Hematopoietic multipotent progenitor cell treated with erythropoietin and hydrocortisone succinate and interleukin-3 and kit ligand, for 15 days (in vitro differentiated cells): ENCODE measurements at places on chromosomes 5 and 9.

DNA sequence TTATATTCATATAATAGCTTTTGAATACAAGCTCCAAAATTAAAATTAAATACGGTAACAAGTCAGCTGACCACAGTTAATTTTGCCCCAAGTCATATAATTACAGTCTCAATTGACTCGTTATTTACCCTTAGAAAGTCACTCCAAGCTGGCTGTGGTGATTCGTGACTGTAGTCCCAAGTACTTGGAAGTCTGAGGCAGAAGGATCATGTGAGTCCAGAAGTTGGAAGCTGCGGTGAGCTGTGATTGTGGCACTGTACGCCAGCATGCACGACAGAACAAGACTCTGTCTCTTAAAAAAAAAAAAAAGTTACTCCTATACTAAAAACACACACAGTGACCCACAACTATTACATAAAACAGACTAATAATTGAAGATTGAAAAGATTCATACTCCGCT, 31.6 kb upstream of the DTWD2 start:
- no peak for DNase-seq

DNA sequence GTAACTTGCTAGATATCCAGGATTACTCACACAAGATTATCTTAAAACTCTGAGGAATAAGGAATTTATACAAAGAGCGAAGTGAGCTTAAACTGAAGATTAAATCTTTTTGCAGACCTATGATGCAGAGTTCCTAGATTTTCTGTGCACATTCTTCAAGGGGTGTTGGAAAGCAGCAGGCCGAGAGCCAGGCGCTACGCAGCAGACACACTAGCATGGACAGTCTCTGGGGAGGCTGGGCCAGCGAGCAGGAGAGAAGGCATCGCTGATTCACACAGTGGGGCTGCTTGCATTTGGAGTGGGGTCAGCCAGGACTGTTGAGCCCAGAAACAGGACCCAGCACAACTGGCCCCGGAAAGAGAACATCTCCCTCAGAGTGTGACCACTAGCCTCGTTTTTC, 136.3 kb downstream of the ADAMTS16 start:
- DNase-seq, result no peak

GRCh38 chr5:118580949-118581348, 407.4 kb downstream of the DTWD2 start:
- no peak for DNase-seq

DNA sequence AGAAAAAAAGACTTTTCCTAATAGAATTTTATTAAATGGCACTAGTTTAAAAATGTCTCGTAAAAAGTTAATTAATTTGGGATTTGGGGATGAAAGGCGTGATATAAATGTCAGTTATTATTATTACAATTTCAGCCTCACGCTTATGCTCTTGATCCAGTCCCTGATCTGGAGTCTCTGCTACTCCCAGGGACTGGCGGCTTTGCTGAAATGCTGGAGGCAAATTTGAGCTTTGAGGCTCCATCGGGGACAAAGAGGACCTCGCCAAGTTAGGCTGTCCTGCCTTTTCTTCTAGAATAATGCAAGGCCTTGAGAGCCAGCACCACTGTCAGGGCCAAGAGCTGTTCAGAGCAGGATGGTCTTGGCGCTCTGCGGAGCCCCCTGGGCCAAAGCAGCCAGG, 69.7 kb downstream of the ZNF618 start:
- no peak for DNase-seq

GRCh38 chr9:112422417-112423148, 42.7 kb downstream of the HSDL2 start:
- DNase-seq, result peak; percentile 12

GRCh38 chr5:43309637-43310036, 3.6 kb downstream of the HMGCS1 start:
- DNase-seq, result no peak

DNA sequence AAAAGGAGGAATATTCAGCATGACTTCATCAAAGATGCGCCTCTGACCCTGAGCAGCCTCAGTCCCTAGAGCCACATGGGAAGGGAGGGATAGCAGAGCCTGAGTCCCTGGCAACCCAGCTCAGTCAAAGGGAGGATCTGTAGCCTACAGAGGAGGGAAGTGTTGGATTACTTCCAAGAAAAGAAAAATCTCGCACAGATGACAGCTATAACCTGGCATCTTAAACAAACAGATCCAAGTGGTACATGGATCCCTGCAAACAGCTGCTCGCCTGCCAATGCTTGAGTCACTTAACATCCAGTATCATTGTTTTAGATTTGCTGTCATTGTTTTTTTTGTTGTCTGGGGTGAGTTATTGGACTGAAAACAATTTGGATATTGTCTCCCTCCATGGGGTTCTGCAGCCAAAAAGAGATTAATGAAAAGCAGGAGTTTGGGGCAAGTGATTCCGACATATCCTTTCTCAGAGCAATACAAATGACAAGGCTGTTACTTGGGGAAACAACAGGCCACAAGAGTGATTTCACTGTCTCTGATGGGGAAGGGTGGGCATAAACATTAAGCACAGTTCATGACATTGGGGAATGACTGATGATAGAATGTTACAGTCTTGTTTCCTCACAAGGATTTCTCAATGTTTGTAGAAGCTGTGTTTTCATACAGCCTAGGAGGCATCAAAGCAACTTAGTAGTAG, 153.5 kb upstream of the KIF2A start:
- DNase-seq, result no peak
